ENCODE measurements at places on chromosomes 1 and 21. TPM values are rescaled to one million over a fixed set of nuclear protein-coding genes. Genes with fewer than 3 reads are reported as not detected.
A peak's percentile ranks its signal among the peaks of the same experiment; 100 is the strongest.

DNA sequence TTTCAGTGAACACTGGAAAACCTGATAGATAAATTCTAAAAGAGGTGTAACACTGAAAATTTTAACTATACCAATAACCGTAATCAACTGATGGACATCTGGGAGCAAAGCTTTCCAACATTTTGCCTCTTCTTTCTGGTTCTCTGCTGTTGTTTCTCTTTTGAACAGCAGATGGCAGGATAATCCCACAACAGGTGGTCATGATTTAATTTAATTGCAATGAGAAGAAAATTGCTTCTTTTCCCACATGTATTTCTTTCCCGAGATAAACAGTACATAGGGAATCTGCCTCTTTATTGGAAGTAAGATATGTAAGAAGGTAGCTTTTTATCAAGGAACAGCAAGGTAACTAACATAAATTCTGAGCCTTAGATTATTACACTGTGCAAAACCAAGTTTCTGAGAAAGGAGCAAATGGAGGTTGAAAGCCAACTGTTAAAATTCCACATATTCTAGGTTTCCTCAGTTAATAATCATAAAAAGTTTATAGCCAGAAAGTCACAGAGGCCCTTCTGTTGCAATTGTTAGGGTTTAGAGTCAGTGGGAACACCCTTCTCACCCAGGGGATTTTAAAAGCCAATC is 72.9 kb downstream of the RPS6KA1 start:
- peak; percentile 78 for DNase-seq

DNA sequence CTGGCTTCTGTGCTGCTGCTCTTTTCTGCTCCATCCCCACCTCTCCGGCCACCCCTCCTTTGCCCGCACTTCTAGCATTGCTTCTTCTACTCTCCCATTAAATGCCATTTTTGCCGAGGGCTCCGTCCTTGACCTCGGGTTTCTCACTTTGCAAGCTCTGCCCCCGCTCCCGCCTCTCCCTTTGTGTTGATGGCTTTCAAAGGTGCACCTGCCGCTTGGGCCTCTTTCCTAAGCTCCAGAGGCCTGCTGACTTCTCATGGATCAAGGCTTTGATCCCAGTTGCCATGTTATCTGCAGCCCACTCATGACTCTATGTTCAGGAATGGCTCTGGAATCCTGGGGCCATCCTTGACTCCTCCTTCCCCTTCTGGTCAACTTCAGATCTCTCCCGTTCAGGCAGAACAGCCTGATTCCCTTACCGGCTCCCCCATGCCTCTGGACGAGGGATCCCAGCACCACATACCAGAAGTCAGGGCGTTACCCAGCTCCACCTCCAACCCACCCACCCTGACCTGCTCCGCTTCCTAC is 54.3 kb downstream of the TLR5 start:
- no peak for DNase-seq

The VWA5B1 gene
- not detected for total RNA-seq

The CXADR gene
- not detected for total RNA-seq

- DNase-seq: no peak
Measured at GRCh38 chr1:29134695-29135028, 11.0 kb upstream of the TMEM200B start.

GRCh38 chr1:181014477-181015250 is 8.0 kb downstream of the STX6 start:
- DNase-seq: no peak

- no peak for DNase-seq
Measured at GRCh38 chr1:156055281-156056048, 883 bp downstream of the LAMTOR2 start.

GRCh38 chr1:107175102-107175909 is 34.5 kb downstream of the NTNG1 start:
- DNase-seq: no peak

The OR2G6 gene
- not detected for total RNA-seq

The OR2M3 gene
- total RNA-seq: not detected

The NPR1 gene
- not detected for total RNA-seq

The GAS5 gene
- total RNA-seq: 402 TPM

The CYP4A22 gene
- not detected for total RNA-seq

GRCh38 chr1:189211742-189212141 is 1265.9 kb downstream of the BRINP3 start:
- DNase-seq: no peak

- peak; percentile 91 for DNase-seq
Measured at GRCh38 chr21:32256873-32257620, 21.8 kb downstream of the MIS18A start.

The RAD54L gene
- total RNA-seq: 0.59 TPM

Data from myocyte (in vitro differentiated cells).